HS-27A (cell line): ENCODE measurements at places on chromosomes 5 and 9.

DNA sequence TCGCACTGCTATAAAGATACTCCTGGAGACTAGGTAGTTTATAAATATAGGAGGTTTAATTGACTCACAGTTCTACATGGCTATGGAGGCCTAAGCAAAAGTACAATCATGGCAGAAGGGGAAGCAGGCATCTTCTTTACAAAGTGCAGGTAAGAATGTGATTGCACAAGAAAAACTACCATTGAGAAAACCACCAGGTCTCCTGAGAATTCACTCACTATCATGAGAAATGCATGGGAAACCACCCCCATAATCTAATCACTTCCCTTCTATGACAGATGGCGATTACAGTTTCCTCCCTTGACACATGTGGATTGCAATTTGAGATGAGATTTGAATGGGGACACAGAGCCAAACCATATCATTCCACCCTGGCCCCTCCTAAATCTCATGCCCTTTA lies 121.2 kb upstream of the ST8SIA4 start:
- no peak for DNase-seq

DNA sequence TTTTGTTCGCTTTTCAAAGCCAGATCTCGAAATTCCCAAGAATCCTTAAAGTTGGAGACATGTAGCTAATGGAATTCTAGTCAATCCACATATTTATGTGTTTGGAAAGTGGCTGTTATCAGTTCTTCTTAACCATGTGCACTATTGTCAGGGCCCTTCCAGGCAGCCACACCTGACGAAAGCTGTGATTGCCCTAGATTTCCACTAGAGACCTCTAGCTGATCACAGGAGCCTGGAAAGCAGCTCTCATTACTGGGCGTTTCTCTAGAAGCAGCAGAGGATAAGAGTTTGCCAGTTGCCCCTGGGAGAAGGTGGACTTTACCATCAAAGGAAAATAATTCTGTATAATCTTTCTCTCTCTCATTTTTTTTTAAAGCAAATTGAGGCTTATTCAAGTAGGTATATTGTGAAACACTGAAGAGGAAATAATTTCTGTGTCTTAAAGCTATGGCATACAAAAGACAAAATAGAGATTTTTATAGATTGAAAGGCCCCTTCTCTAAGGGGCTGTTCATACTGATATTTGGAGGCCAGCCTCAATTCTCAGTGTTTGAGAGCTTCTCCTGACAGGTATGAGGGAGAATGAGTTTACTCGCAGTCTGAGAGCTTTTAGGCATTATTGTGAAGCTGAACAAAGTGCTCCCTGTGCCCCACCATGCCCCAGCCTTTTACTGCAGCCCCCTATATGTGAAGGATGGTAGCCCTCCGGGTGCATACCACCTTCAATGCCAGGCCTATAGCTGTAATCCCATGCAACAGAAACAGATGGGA lies 405.4 kb upstream of the ACTBL2 start:
- no peak for DNase-seq

- no peak for DNase-seq
Observed at GRCh38 chr5:137073189-137073588, 425.9 kb downstream of the SPOCK1 start.

DNA sequence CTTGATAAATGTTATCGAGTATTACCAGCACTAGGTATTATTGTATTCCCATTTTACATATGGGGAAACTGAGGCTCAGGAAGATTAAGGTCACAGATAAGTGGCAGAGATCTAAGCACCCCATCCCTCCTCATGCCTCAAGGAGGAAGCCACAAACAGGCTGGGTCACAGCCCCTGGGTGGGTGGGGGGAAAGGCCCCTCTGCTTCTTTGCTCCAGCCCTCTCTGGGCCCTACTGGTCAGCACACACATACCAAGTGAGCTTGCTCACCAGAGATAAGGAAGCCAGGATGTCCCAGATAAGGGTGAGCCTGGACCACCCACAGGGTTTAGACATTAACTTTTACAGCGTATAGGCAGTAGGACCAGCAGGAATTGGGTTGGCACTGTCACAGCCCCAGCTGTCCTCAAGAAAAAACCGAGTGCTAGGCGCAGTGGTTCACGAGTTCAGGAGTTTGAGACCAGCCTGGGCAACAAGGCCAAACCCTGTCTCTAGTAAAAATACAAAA lies 45.3 kb downstream of the STK10 start:
- DNase-seq = no peak

- DNase-seq = peak; percentile 29
Observed at GRCh38 chr5:113513384-113514288, at the start of gene YTHDC2. Gene YTHDC2, plus strand, starts transcription at chr5:113513694. Its CDS starts 202 bp downstream, at chr5:113513896.

DNA sequence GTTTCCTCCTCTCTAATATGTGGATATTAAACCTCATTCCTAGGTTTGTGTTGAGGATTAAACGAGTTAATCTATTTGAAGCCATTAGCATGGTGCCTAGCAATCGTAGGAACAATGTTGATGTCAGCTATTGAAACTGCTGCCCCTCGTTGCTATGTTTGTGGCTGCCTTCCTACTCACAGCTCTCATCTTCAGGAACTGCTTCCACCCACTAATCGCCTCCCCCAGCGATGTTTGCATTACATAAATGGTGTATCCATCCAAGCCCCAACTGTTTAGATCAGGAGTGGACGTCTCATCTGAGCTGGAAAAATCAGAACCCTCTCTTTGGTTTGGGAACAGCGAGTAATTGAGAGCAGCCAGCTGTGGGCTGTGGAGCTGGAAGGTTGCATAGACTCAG lies 416.6 kb downstream of the ARHGEF28 start:
- DNase-seq = no peak
